ENCODE measurements at places on chromosomes 6 and 20. TPM values are rescaled to one million over a fixed set of nuclear protein-coding genes. Genes with fewer than 3 reads are reported as not detected.

Gene RBBP9
- total RNA-seq = 4.8 TPM

Gene SOX18
- 0.43 TPM for total RNA-seq

Gene RIN2
- 139 TPM for total RNA-seq

Gene CENPB
- total RNA-seq = 105 TPM

Gene GSTA3
- not detected for total RNA-seq

Gene SNAP91
- total RNA-seq = not detected

Gene PRR18
- total RNA-seq = not detected

Gene POU5F1
- not detected for total RNA-seq

Gene VGLL2
- not detected for total RNA-seq

Gene CLVS2
- not detected for total RNA-seq

Gene PCK1
- total RNA-seq = not detected

Gene MAS1
- total RNA-seq = not detected

Gene CEP57L1
- total RNA-seq = 36.4 TPM

Gene UBD
- total RNA-seq = not detected

Gene BTNL2
- total RNA-seq = not detected

Gene UBE2C
- total RNA-seq = 71.3 TPM

Gene TMEM74B
- not detected for total RNA-seq

Gene B4GALT5
- 28.9 TPM for total RNA-seq

Gene TCP11
- total RNA-seq = 0.66 TPM

Gene PLCB1
- 14.9 TPM for total RNA-seq

Gene BMP7
- total RNA-seq = not detected

Gene C6orf136
- total RNA-seq = 3.3 TPM

Gene TBX18
- 8.8 TPM for total RNA-seq

Gene ADGB
- total RNA-seq = not detected

Gene AVP
- total RNA-seq = not detected

Gene MATN4
- not detected for total RNA-seq

Gene TMEM200A
- total RNA-seq = 257 TPM

Gene ZNF343
- 13.9 TPM for total RNA-seq

Gene SLC17A9
- total RNA-seq = 40.4 TPM

Gene TRIM31
- not detected for total RNA-seq

Gene TMEM151B
- total RNA-seq = not detected

Gene ANKRD66
- total RNA-seq = not detected

Gene LY6G6D
- total RNA-seq = not detected

Gene MCCD1
- not detected for total RNA-seq

Gene OARD1
- 6.4 TPM for total RNA-seq
